ENCODE measurements at places on chromosomes 11 and 22. TPM values are rescaled to one million over a fixed set of nuclear protein-coding genes. Genes with fewer than 3 reads are reported as not detected.

DNA sequence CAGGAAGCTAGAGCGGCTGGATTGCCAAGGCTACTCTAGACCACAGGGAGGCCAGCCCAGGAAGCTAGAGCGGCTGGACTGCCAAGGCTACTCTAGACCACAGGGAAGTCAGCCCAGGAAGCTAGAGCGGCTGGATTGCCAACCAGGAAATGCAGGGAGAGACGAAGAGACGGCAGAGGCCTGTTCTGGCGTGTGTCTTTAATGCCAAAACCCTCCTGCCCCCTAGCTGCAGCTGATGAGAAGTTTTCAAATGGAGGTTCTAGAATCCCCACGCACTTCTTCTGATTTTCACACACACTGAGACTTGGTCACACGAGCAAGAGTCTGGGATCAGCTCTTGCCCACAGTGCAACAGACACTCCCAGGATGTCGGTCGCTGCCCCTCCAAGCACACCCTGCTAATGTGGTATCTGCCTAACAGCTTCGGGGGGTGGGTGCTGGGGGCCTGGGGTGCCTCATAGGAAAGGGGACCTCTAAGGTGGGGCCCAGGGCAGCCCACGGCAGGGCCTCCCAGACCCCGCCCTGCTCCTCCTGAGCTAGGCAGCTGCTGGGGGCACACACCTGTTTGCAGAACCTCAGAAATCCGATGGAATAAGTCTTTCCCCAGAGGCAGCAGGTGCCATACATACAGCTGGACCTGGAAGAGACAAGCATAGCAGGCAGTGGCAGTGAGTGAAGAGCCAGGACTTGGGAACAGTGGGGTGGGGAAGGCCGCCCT is 28.5 kb downstream of the MAFF start:
- no peaks in the 10 kb centered on the region for H3K27me3 ChIP-seq
- H3K36me3 ChIP-seq, result peaks cover 4% of the 10 kb centered on the region

DNA sequence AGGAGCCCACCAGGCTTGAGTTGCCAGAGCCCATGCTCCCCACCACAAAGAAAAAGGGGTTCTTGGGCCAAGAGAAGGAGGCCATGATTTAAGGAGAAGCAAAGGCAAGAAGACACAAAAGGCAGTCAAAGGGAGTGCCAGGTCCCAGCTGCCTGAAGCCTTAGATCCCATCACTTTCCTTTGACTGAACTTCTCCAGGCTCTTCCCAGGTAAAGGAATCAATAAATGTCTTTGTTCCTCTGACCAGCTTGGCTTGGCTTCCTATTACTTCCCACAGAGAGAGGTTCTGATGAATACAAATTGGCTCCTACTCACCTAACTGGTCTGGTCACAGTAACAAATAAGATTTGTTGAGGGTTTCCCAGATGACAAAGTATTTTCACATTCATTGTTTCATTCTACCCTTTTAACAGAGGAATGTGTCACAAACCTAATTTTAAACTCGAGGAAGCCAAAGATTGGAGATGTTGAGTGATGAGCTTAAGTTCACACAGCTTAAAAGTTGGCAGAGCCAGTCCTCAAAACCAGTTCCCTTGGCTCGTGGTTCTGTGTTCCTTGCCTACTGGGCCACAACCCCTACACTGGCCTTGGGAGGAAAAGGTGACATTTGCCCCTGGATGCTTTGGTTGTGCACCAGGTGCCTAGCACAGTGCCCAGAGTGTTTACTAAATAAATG is 96.4 kb upstream of the SESN3 start:
- no peak overlapping the region for H3K27ac ChIP-seq
- H3K4me1 ChIP-seq, result peaks cover 10% of the 10 kb centered on the region
- DNase-seq, result no peak
- H3K36me3 ChIP-seq, result no peaks in the 10 kb centered on the region
- no peak overlapping the region for H3K4me3 ChIP-seq

DNA sequence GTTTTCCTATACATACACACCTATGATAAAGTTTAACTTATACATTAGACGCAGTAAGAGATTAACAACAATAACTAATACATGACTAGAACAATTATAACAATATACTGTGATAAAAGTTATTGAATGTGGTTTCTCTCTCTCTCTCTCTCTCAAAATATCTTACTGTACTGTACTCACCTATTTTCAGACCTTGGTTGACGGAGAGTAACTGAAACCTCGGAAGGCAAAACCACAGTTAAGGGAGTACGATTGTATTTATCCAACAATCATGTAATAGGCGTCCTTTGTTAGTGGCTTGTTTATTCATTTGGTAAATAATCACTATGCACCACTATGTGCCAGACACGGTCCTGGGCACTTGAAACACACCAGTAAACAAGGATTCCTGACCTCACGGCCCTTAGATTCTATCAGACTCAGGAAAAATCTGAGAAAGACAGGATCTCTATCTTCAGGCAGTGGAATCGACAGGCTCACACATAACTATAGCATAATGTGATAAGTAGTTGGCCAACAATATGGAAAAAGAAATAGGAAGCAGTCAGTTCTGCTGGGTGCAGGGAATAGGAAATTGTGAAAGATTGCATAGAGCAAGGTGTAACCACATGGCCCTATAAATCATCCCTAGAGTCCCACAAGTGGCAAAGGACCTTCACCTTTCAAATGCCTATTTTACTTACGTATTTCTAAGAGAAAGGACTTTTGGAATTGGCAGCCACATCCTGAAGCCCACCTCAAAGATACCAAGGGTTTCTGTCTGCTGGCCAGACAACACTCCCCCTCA is 12.0 kb downstream of the ETS1 start:
- peaks cover 2% of the 10 kb centered on the region for H3K27me3 ChIP-seq
- H3K27ac ChIP-seq, result no peak overlapping the region
- H3K4me3 ChIP-seq, result peak overlapping the region; percentile 9
- H3K4me1 ChIP-seq, result peaks cover 20% of the 10 kb centered on the region
- no peak for DNase-seq

- no peak overlapping the region for H3K27ac ChIP-seq
- no peaks in the 10 kb centered on the region for H3K36me3 ChIP-seq
- no peaks in the 10 kb centered on the region for H3K27me3 ChIP-seq
- H3K4me1 ChIP-seq, result no peaks in the 10 kb centered on the region
Observed at GRCh38 chr11:26947379-26947844, 46.5 kb upstream of the FIBIN start.

DNA sequence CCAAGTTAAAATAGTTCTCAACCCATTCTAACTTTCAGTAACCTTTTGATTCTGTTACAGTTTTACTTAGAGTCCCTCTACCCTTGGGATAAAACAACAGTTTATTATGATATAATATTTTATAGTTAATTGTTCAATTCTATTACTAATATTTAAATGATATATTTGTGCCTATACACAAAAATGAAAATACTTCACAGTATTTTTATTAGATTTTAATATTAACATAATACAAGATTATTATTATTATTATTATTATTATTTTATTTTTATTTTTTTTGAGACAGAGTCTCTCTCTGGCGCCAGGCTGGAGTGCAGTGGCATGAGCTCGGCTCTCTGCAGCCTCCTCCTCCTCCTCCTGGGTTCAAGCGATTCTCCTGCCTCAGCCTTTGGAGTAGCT is 416.7 kb downstream of the NTM start:
- no peaks in the 10 kb centered on the region for H3K27me3 ChIP-seq
- no peak overlapping the region for H3K27ac ChIP-seq
- no peaks in the 10 kb centered on the region for H3K4me1 ChIP-seq
- no peak for DNase-seq
- H3K36me3 ChIP-seq, result no peaks in the 10 kb centered on the region

GRCh38 chr11:118634431-118635236 is 27.2 kb downstream of the PHLDB1 start:
- H3K4me3 ChIP-seq, result peak overlapping the region; percentile 47
- DNase-seq, result peak; percentile 50
- H3K27me3 ChIP-seq, result peaks cover 5% of the 10 kb centered on the region
- no peaks in the 10 kb centered on the region for H3K36me3 ChIP-seq
- H3K27ac ChIP-seq, result peak overlapping the region; percentile 53

DNA sequence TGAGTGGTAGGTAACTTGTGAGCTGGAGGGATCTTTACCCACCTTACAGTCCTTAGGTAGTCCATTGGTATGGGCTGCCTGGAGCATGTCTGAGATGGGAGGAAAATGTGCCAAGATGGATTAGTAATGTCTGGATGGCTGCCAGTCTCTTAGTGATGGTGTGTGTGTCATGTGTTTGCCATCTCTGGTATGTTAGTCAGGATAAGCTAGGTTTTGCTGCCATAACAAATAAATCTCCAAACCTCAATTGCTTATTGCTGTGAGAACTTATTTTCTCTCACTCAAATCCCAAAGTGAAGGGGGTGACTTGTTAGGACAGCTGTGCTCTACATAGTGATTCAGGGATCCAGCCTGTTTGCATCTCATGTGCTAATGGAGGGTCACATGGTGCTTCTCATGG is 40.9 kb upstream of the MYEOV start:
- H3K27me3 ChIP-seq, result peaks cover 2% of the 10 kb centered on the region
- H3K4me3 ChIP-seq, result no peak overlapping the region
- no peak for DNase-seq
- no peaks in the 10 kb centered on the region for H3K36me3 ChIP-seq

DNA sequence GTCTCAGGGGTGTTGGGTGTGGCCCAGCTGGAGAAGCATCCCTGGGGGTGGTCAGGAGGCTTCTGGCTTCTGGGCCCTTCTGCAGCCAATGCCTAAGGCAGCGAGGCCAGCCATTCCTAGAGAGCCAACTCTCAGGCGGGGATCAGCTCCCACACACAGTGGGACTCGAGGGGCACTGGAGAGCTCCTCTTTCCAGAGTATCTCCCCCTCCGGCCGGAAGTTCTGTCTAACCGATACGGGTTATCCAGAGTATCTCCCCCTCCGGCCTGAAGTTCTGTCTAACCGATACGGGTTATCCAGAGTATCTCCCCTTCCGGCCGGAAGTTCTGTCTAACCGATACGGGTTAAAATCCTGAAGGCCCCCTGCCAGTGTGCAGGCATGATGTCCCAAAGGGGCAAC is 71.2 kb upstream of the B3GAT1 start:
- no peak for DNase-seq
- no peaks in the 10 kb centered on the region for H3K4me1 ChIP-seq
- no peak overlapping the region for H3K27ac ChIP-seq
- no peak overlapping the region for H3K4me3 ChIP-seq
- no peaks in the 10 kb centered on the region for H3K36me3 ChIP-seq

GRCh38 chr11:125348674-125349309 is 147.3 kb downstream of the FEZ1 start:
- no peak overlapping the region for H3K27ac ChIP-seq
- H3K4me1 ChIP-seq, result no peaks in the 10 kb centered on the region
- DNase-seq, result peak; percentile 61
- H3K27me3 ChIP-seq, result peaks cover 8% of the 10 kb centered on the region

GRCh38 chr11:59415111-59415510 is 11.1 kb downstream of the OR5A2 start:
- peaks cover 4% of the 10 kb centered on the region for H3K27me3 ChIP-seq
- peaks cover 7% of the 10 kb centered on the region for H3K4me1 ChIP-seq
- H3K27ac ChIP-seq, result no peak overlapping the region
- no peak for DNase-seq
- H3K36me3 ChIP-seq, result no peaks in the 10 kb centered on the region

DNA sequence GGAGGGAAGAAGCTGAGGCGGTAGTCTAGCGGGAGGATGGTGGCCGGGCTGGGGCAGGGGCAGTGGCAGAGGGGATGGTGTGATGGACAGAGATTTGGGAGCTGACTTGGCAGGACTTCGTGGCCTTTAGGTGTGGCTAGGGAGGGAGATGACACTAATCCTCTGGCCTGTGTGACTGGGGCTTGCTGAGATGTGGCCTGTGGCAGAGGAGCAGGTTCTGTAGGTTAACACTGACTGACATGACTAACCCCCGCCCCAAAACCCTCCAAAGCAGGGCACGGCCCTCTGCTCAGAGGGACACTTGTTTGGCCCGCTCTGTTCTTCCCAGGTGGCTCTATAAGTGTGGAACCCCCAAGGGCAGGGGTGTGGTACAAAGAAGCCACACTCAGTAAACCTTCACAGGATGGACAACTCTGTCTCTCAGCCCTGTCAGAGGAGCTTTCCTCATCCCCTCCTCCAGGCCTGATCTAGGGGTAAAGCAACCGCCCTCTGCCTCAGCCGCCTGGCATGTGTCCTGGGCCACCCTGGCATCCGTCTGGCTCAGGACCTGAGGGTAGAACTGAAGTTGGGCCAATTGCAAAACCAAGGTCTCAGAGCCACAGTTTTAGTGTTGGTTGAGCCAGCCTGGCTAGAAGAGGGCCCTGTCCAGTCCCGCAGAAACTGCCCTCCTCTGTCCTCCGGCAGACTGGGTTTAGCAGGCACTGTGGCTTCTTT is 15.6 kb downstream of the TOM1 start:
- no peaks in the 10 kb centered on the region for H3K27me3 ChIP-seq
- H3K36me3 ChIP-seq, result no peaks in the 10 kb centered on the region
- no peak overlapping the region for H3K4me3 ChIP-seq

DNA sequence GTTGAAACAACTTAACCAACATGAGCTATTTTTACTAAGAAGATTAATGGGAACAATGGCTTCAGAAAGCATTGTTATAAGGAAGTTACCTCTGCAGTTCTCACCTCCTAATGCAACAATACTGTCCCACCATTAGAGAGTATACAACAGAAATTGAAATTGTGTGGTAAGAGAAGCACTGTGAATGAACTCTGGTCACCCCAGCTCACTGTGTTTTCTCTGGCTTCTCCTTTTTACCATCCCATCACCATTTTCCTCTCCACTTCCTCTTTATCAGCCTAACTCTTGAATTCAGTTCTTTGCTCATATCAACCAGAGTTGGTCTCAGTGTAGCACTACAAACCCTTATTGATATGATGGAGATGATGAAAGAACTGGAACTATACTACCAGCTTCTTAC is 138.0 kb upstream of the POU2AF2 start:
- no peak for DNase-seq
- H3K27me3 ChIP-seq, result peaks cover 27% of the 10 kb centered on the region
- H3K4me1 ChIP-seq, result no peaks in the 10 kb centered on the region
- no peak overlapping the region for H3K4me3 ChIP-seq

- DNase-seq, result no peak
- H3K4me3 ChIP-seq, result no peak overlapping the region
- H3K27ac ChIP-seq, result no peak overlapping the region
- H3K4me1 ChIP-seq, result peaks cover 40% of the 10 kb centered on the region
- peaks cover 4% of the 10 kb centered on the region for H3K36me3 ChIP-seq
- peaks cover 10% of the 10 kb centered on the region for H3K27me3 ChIP-seq
Observed at GRCh38 chr22:38987171-38987895, 5.2 kb downstream of the APOBEC3B start.

DNA sequence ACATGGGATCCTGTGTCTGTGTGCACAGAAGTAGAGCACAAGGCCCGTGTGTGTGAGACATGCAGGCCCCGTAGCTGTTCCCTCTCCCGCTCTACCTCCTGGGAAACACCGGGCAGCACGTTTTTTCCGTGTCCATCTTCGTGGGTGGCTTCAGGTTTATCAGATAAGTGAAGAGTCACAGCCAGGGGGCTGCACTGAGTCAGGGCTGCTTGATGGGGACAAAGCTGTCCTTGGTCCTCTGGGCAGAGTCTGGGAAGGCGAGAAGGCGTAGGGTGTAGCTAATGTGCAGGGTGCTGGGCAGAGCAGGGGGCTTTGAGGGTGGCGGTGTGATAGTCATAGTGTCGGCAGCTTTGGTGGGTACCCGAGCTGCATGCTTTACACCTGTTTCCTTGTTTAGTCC is 23.7 kb downstream of the INCENP start:
- H3K27ac ChIP-seq, result no peak overlapping the region
- DNase-seq, result peak; percentile 17
- H3K27me3 ChIP-seq, result no peaks in the 10 kb centered on the region
- no peaks in the 10 kb centered on the region for H3K4me1 ChIP-seq
- H3K36me3 ChIP-seq, result peaks cover 41% of the 10 kb centered on the region
- H3K4me3 ChIP-seq, result no peak overlapping the region

Gene PICALM
- 103 TPM for total RNA-seq

Gene KCNQ1
- total RNA-seq, result 24.2 TPM

Gene PIWIL4
- 1.5 TPM for total RNA-seq

Gene CNTF
- total RNA-seq, result 3.0 TPM

Gene TSPAN18
- 5.2 TPM for total RNA-seq

Gene DDTL
- total RNA-seq, result not detected

Gene GP1BB
- not detected for total RNA-seq

Gene ZNF214
- total RNA-seq, result not detected

Measured in activated naive CD8-positive, alpha-beta T cell treated with anti-CD3 and anti-CD28 coated beads, Interleukin-2, amount 10 ng/mL, durations not matched to agents 7 days and 5 days (primary cell).